NAMALWA (cell line): ENCODE measurements at places on chromosomes 1 and 21.

- peak; percentile 11 for DNase-seq
These were observed 372 bp downstream of the OR2L3 start for GRCh38 chr1:248047008-248047407.

DNA sequence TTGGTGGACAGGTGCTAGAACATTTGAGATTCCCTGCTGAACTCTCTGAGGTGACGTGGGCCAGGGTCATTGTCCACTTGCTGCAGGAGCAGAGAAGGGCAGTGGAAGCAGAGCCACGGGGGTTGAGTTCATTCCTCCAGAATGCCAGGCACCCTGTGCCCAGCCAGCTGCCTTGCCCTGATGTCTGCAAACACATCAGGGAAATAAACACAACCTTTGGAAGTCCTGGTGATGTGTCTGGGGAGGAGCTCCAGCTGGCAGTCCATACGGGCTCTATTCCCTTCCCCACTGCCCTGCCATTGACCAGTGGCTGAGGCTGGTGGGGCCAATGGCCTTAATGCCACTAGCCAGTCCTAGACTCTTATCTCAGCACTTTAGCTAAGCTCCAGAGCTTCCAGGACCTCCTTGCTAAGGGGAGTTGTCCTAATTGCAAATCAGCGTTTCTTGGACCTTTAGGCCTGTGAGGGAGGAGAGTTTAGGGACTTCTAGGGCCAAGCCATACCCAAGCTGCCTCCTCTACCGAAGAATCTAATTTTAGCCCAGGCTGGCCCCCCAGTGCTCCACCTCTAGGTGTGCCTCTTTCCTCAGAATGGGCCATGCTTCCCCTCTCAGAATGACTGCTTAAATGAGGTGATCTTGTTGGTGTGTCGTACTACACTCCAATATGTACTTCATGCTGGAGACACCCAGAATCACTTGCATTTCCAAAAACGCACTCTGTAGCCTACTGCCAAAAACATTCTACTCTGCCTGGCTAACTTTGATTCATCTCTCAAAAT, 25.9 kb upstream of the MFSD2A start:
- DNase-seq, result no peak

DNA sequence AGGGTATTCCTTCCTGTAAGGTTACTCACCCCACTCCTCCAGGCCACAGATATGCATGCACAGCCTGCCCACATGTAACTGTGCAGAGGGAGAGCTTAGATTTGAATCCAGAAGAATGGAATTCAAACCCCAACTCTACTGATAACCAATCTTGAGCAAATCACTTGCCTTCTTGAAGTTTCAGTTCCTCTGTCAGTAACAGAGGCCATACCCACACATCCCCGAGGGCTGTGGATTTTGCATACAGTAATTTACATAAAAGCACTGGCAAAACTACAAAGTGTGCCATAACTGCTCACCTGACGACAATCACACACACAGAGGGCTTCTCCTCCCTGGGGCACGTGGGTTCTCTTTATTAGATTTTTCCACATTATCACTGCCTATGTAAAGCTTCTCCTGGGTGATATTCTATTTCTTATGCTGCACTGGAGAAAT, 18.6 kb downstream of the CD247 start:
- peak; percentile 95 for DNase-seq

- DNase-seq, result no peak
These were observed 24.4 kb upstream of the PIGC start for GRCh38 chr1:172468296-172468695.

GRCh38 chr1:10471411-10472219, 714 bp downstream of the DFFA start:
- peak; percentile 39 for DNase-seq

DNA sequence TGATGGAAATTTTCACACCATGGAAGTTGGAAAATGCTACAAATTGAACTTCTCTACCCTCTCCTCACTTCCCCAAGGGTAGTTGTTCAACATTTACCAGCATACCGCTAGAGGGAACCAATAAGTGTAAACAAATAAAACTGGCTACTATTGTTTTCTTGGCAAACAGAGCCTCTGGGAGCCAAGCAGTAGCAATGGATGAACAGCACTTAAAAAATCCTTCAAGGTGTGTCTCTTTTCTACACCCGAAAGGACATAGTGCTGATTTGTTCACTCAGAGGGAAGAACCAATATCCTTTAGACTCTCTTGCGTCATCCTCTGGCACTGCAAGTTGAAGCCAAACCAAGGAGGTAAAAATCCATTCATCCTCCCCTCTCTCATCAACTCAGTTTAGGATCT, 161.5 kb downstream of the TBX15 start:
- DNase-seq, result no peak

DNA sequence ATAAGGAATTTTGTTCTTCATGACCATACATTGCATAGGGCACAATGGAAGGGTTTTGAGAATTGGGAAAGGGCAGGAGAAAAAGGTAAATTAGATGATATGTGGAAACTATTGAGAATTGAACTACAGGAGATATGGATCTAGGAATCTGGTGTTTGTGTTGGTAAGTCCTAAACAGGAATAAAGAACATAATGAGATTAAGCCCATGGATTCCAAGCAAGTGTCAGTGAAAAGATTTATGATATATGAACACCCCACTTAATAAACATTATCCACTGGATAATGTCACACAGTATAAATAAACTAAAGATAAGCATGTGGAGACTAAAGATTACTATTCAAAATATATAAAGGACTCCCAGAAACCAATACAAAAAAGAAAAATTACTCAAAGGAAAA, 98.2 kb downstream of the TNFSF18 start:
- no peak for DNase-seq

DNA sequence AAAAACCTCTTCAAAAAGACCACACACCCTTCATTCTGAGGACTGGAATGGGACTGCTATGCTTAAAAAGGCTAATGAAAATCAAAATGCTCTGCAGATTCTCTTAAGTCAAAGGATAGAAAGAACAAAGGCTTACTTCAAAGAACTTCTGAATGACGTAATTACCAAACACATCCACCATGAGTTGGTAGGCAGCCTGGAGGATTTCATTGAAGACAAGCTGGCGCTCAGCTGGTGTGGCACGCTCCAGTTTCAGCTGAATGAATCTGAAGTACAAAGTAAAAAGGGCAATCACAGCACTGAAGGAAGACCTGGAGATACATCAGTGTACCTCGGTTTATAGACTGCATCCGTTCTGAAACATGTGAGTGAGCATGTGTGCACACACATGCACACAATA, 43.5 kb upstream of the SDC3 start:
- DNase-seq, result no peak

GRCh38 chr1:181592255-181592859, 109.0 kb downstream of the CACNA1E start:
- no peak for DNase-seq

GRCh38 chr1:160277330-160277729, 7.6 kb downstream of the PEX19 start:
- DNase-seq, result no peak

- no peak for DNase-seq
These were observed 407 bp downstream of the WNT4 start for GRCh38 chr1:22142315-22143064.

DNA sequence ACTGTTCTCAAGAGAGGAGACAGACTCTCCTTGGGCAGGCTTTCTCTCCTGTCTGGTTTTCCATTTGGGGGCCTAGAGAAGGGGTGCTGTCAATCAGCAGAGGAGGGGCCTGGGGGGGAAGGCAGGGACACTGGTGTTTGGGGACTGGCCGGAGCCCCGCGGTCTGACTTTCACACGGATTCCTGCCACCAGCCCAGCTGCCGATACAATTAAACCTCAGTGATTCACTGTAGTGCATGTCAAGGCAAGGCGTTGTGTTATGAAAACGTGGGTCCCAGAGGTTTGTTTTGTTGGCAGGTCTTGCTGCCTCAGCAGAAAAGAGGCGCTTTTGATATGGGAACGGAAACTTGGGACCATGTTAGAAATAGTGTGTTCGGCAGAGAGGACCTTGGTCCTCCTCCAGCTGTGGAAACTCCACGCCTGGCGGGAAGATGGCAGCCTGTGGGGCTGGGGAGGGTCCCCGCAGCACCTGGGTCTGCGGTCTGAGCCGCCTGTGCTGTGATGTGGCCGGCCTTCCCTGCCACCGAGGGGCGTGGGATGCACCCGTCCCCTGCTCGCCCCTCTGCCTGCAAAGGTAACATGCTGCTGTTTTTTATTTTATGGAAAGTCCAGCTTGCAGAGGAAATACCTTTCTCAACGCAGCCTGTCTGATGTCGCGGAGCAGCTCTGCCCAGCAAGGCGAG, 47.6 kb downstream of the SPSB1 start:
- no peak for DNase-seq

- DNase-seq, result no peak
These were observed 1.7 kb downstream of the BACE2 start for GRCh38 chr21:41169701-41170100.

DNA sequence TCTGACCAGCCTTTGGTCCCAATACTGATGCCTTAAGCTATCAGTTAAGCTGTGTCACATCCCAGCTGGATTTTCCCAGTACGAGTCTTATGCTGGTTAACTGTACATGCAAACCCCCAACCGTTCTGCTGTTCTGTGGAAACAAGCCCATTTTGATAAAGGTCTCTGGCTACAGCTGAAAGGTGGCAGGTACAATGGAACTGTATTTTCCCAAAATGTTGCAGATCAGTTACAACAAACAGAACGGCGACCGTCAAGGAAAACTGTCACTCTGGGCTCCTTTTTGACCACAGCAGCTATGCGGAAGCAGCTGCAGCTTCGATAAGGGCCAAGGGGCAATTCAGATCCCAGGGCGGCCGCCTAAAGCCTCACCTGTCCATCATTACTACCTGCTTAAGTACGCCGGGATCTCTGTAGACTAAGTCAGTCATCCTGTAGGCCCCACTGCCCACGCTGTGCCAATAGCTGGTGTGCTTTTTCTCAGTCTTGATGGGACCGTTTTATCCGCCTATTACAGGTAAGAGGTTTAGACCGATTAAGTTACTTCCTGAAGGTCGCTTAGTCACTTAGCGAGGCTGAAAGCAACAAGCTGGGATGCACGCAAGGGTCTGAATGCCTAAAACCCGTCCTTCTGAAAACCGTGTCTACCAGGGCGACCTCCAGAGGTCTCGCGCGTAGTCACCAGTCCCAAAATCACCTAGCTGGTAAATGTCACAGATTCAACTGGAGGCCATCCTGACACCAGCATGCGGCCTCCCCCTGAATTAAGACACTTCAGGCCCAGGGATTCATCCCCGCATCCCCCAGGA, 11.1 kb upstream of the RAB42 start:
- DNase-seq, result peak; percentile 68

DNA sequence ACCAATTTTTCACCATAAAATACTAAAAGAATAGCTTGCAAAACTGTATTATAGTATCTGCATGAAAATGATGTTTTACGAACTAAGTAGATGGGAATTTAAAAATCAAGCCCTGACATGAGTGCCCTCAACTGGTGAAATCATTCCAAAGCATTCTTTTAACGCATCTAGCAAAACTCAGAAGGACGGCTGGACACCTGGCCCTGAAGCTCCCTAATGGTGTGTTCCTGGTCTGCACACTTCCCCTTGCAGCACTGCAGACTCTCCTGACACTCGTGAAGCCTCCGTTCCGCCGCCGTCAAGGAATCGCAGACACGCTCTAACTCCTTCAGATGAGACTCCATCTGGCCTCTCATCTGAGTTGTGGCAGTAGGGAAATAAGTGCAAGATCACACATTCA, 39.9 kb downstream of the ODF2L start:
- no peak for DNase-seq

GRCh38 chr1:172002725-172003345, 161.5 kb downstream of the DNM3 start:
- peak; percentile 77 for DNase-seq

- DNase-seq, result no peak
These were observed 5.8 kb downstream of the KISS1 start for GRCh38 chr1:204190212-204191211.

- no peak for DNase-seq
These were observed 8.2 kb upstream of the RUNX3 start for GRCh38 chr1:24938276-24938675.

DNA sequence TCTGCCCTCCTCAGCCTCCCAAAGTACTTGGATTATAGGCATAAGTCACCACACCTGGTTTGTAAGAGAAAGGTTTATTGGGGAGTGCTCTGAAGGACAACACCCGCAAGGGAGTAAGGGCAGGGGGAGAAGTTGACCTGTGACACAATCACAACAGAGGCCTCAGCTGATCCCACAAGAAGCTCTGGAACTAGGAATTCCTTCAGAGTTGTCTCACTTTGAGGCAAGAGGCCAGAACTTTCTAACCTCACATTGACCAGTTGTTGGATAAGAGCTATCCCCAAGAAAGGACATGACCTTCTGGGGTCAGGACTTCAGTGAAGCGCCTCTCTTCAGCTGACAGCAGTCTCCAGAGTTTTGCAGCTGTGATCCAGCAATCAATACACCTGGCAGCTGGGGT, 27.4 kb upstream of the RC3H1 start:
- DNase-seq, result no peak
